ENCODE measurements at places on chromosomes 5 and 9. TPM values are rescaled to one million over a fixed set of nuclear protein-coding genes. Genes with fewer than 3 reads are reported as not detected.

The FAM81B gene
- 65.2 TPM for total RNA-seq

- no peak for DNase-seq
Measured at GRCh38 chr5:133520062-133520461, 92.3 kb downstream of the FSTL4 start.

DNA sequence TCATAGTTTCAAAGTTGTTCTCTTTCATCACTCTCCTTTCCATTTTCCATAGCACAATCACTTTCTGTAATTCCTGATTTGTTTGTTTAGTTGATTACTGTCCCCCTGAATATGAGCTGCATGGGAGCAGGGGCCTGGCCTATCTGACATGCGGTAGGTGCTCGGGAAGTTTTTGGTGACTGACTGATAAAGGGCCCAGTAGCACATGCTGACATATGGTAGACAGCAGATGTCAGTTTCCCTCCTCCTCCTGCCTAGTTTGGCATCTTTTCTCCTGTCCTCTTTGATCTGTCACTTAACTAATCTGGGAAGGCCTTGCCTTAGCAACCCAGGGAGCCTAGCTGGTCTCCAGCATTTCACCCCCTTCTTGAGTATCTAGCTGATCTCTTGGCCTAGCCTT is 14.4 kb downstream of the GALNT12 start:
- no peak for DNase-seq

DNA sequence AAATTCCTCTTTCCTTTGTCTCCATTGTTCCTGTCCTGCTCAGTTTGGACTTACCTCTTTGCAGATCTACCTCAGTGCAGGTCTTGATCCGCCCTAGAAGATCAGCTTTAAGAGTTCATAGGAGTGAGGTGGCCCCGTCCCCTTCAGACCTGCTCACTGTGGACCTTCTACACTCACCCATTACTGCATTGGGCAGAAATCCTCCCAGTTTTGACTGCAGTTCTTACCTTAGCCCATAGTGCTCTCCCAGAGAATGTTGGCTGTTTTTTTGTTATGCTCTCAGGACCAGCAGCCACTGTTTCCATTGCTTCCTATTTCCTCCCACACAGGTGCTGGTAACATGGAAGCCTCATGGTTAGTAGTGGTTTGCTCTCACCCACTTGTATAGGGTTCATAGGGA is 63.3 kb downstream of the GALNT10 start:
- DNase-seq, result no peak

The REXO4 gene
- 31.5 TPM for total RNA-seq

The PNPLA7 gene
- 10.9 TPM for total RNA-seq

The SLC6A3 gene
- 0.55 TPM for total RNA-seq

The EGFLAM gene
- total RNA-seq, result 15.2 TPM

The CSF1R gene
- 15.7 TPM for total RNA-seq

GRCh38 chr5:107296572-107296971 is 374.2 kb downstream of the EFNA5 start:
- no peak for DNase-seq

DNA sequence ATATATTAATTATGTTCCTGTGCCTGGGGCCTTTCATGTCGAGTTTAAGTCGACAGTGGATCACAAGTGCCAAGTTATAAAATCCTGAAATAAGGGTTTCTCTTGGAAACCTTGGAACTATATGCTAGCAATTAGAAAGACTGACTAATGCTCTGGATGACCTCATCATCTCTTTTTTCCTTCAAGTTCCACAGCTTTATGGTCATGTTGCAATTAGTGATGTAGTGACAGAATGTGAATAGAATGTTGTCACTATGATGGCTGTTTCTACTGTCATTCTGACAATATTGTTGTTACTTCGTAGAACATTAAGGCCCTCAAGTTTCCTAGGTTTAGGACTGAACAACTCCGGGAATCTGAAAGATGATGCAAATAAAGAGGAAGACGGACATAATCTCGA is 368.0 kb upstream of the SEMA6A start:
- DNase-seq, result no peak

The DBH gene
- not detected for total RNA-seq

GRCh38 chr5:150489360-150490295 is 18.3 kb upstream of the NDST1 start:
- no peak for DNase-seq

DNA sequence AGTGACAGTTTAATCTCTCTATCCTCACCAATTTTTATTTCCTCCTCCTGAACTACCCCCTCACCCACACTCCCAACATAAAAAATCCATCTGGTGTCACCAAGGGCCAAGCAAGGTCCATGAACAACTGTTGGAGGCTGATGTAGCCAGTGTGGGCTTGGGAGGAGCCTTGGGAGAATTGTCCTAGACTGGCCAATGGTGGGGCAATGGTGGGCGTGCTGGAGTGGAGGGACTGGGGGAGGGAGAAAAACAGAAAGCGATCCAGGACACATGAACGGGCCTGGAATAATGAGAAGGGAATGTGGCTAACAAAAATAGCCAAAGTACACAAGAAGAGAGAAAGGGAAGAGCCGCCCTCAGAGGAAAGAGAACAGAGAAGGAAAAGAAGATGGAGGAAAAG is 272.6 kb downstream of the ENC1 start:
- DNase-seq, result no peak

DNA sequence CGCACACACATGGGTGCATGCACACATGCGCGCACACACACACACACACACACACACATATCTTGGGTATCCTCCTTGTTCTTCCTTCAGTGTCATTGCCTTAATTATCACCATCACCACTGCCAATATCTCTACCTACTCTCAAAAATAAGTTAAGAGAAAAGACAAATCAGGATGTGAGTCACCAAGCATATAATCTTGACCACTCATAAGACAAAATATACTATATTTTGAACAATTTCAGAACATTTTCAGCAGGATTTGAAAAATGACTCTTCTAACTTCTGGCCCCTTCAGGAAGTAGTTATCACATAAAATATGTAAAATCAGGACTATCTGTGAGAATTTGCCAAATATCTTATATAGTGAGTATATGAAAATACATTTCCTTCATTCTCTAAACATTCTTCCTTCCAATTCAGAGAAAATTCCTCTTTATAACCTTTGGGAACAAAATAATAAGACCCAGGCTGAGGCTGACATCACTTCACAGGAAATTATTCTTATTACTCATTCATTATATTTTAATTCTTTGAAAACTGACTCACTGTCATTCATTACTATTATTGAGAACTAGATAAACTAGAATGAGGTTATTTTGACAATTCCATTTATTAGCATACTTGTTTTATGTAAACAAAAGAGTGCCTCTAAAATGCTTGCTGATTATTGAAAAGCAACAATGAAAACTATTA is 772.0 kb upstream of the ACO1 start:
- no peak for DNase-seq

- DNase-seq, result no peak
Measured at GRCh38 chr5:172219296-172219695, 25.3 kb downstream of the EFCAB9 start.

- no peak for DNase-seq
Measured at GRCh38 chr5:118775790-118776499, 212.4 kb downstream of the DTWD2 start.

GRCh38 chr9:129610213-129610472 is 10.8 kb downstream of the C9orf50 start:
- DNase-seq, result no peak

- no peak for DNase-seq
Measured at GRCh38 chr9:87606841-87607521, 109.3 kb downstream of the DAPK1 start.
